ENCODE measurements at places on chromosomes 6 and 20.

DNA sequence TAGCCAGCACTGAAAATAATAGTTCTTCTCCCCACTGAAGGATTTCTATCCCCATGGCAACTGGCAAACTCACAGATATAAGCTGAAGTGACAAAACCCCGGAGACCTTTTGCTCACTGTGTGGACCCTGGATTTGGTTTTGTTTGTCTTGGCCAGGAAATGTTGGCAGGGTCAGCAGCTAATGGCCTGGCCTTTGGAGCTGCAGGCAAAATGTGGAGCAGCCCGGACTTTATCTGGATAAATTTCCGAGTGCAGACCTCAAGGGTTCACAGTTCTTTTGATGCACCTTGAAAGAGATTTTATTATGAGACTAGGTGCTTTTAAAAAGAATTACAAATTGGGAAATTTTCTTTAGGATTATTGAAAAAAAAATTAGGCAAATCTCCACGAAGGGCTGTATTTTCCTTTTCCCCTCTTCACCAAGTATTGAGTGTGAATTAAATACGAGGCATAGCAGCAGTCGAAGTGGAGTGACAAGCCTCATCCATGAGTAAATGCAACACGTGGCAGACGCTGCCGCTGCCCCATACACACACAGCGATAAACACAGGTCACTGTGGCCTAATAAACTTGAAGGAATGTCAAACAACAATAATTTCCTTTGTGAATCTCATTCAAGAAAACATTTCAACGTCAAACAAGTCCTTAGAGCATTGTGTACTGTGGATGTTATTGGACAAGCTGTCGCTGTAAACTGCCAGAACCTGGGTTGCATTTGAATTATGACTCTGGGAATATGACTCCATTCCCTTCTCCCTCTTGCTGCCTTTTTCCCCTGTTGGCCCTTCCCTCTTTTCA lies 35.1 kb upstream of the CCN6 start:
- no peak for DNase-seq

GRCh38 chr20:32574296-32575226 lies 10.6 kb downstream of the NOL4L start:
- DNase-seq = no peak

GRCh38 chr6:6869094-6869493 lies 238.7 kb upstream of the RREB1 start:
- no peak for DNase-seq

GRCh38 chr20:32252189-32252588 lies 25.3 kb upstream of the KIF3B start:
- DNase-seq = no peak

DNA sequence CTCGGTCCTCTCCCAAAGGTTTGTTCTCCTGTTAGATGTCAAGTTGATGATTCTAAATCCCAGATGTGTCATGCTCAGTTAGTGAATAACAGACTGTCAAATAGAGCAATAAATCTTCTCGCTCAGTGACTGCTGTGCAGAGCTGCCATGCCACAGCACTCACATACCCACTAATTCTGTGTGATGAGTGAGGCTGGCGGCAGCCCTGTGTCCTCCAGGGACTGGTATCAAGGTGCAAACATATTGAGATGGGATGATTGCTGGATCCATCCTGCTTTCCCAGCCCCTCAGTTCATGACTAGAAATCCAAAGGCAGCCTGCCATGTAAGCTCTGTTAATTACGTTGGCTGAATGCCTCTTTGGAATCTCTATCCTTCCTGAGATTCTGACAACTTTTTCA lies 103.9 kb downstream of the OLIG3 start:
- no peak for DNase-seq

DNA sequence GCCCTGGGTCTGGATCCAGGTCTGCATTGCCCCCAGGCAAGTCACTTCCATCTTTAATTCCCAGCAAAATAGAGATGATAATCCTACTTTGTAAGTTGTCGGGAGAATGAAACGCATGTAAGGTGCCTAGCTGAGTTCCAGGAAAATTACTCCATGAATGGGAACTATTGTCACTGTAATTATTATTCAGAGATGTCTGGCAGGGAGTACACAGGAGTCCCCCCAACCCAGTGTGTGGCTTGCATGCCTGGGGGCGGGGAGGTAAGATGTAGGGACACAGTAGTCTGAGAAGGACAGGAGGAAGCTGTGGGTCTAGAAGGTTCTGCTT lies 85.4 kb downstream of the CD40 start:
- no peak for DNase-seq

GRCh38 chr6:9085054-9085708 lies 649.8 kb upstream of the SLC35B3 start:
- no peak for DNase-seq

GRCh38 chr6:16904957-16905356 lies 143.7 kb upstream of the ATXN1 start:
- no peak for DNase-seq

DNA sequence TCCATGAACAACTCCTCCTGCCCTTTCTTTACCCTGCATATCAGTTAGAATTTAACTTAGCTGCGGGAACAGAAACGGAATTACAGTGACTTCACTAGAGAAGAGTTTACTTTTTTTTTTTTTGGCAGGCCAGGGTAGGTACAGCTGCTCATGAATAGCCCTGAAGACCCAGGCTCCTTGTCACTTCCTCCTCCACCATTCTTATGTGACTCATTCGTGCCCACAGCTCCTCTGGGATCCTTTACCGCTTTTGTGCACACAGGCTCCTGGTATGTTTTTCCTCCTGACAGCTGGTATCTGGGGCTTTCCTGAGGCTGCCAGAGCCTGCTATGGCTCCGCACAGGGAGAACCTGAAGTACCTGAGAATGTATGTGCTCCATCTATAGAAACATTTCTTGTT lies 3.9 kb upstream of the KCNS1 start:
- DNase-seq = no peak

- DNase-seq = no peak
Observed at GRCh38 chr20:22578221-22579118, 5.9 kb downstream of the FOXA2 start.

DNA sequence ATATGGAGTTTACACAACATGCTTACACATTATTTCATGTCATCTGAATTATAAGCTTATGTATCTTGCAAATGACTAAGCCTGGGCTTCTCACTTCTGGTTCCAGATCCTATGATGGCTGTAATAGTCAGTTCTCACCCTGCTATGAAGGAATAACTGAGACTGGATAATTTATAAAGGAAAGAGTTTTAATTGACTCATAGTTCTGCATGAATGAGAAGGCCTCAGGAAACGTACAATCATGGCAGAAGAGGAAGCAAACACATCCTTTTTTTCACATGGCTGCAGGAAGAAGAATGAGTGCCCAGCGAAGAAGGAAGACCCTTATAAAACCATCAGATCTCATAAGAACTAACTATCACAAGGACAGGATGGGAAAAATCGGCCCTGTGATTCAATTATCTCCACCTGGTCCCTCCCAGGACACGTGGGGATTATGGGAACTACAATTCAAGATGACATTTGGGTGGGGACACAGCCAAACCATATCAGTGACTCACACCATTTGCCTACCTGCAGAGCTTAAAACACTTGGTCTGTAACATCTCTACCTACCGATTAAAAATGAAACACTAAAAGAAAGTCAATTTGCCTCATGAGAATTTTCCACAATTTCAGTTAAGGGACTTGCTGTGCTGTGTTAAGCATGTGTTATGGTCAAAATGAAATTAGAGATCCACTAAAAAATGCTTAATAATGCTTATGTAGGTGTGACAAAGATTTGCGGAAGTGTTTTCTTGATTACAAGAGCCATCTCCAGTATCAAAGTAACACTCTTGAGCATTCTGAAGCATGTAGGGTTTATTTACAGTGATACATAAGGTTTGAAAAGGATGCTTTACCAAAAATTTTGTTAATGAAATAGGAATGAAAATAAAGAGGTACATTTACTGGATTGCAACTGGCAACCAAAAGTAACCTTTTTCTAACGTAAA lies 2.2 kb upstream of the RWDD1 start:
- no peak for DNase-seq

DNA sequence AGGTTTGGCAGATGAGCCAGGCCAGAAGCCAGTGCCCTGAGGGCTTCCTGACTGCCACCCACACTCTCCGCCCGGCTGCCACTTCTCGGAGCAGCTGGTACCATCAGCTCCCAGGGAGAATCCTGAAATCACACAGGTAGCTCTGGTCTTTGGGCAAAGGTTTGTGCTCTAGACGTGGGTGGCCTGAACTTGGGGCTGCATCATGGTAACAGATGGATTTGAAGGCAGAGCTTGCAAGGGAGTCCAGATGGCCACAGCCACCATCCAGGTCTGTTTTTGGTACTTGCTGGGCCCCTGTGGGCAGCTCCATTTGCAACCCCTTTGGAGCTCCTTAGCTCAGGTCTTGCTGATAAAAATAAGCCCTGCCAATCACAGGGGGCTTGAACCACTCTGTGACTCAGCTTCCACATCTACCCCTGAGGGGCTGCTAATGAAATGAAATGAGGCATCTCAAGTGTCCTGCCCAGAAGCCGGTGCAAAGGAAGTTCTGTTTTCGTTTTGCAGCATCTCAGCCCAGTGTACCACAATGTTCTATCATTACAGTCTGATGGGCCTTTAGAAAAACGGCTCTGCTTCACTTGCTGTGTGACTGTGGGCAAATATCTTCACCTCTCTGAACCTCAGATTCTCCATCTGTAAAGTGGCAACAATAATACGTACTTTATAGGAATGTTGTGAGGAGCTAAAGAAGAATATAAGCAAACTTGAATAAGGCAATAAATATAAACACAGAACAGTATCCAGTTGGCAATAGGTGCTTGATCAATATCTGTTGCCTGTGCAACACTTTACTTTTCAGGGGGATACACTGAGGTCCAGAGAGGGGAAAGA lies 25.1 kb upstream of the CDH22 start:
- DNase-seq = no peak

Measured in memory B cell (primary cell).